ENCODE measurements at places on chromosomes 6 and 20.

DNA sequence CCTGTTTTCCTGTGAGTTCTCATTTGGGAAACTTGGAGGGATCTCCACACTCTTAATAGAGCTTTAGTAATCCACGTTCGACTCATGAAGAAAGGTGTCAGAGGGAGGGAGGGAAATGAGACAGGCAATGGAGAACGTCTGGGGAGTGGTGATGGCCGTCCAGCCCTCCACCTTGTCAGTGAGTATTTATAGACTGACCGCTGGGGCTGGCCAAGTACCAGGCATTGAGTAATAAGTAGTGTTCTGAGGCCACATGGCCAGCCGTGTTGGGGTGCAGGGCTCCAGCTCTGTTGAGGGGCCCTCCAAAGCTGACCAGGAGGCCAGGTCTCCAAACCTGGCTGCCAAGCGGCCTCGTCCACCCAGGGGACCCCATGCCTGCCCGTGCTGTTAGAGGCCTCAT, 11.3 kb upstream of the DSN1 start:
- DNase-seq = peak; percentile 13

DNA sequence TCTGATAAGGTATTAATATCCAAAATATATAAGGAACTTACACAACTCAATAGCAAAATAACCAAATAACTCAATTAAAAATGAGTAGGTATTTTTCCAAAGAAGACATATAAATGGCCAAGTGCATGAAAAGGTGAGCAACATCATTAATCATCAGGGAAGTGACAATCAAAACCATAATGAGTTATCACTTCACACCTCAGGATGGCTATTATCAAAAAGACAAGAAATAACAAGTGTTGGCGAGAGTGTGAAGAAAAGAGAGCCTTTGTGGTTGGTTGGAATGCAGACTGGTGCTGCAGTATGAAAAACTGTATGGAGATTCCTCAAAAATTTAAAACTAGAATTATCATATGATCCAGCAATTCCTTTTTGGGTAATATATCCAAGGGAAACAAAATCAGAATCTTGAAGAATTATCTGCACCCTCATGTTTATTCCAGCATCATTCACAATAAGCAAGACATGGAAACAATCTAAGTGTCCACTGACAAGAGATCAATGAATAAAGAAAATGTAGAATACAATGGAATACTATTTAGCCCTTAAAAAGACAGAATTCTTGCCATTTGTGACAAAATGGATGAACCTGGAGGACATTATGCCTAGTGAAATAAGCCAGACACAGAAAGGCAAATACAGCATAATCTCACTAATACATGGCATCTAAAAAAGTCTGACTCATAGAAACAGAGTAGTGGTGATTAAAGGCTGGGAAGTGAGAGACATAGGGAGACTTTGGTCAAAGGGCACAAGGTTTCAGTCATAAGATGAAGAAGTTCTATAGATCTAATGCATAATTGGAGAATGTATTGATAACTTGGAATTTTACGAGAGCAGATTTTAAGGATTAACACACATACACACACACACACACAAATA, 175.6 kb downstream of the FOXA2 start:
- no peak for DNase-seq

DNA sequence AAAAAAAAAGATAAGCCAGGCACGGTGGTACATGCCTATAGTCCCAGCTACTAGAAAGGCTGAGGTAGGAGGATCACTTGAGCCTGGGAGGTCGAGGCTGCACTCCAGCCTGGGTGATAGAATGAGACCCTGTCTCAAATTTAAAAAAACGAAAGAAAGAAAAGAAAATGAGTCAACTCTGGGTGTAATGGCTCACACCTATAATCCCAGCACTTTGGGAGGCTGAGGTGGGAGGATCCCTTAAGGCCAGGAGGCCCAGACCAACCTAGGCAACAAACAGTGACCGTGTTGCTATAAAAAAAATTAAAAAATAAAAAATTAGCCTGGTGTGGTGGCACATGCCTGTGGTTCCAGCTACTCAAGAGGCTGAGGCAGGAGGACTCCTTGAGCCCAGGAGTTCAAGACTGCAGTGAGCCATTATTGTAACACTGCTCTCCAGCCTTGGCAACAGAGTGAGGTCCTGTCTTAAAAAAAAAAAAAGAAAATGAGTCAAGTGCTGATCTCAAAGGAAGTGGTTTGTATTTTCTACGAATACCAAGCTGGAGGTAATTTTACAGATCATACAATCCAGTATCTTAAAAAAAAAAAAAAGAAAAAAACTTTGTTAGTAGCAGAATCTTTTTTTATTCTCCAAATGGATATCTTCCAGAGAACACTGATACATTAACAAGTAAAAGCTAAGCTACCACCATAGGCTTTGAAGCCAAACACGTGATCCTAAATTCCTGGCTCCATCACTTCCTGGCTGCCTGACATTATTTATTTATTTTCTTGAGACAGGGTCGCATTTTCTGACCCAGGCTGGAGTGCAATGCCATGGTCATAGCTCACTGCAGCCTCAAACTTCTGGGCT, 5.7 kb downstream of the COMMD7 start:
- DNase-seq = peak; percentile 81

GRCh38 chr6:90695316-90695715, 108.4 kb upstream of the MAP3K7 start:
- no peak for DNase-seq

- no peak for DNase-seq
Measured at GRCh38 chr6:98653179-98653578, 181.2 kb upstream of the POU3F2 start.

Data from AG10803 (cell line).